NCI-H187 treated with DMSO at 0.1 percent for 48 hours (cell line): ENCODE measurements at places on chromosomes 5 and 9.

GRCh38 chr5:154652746-154653417, 102.3 kb upstream of the LARP1 start:
- DNase-seq: no peak

DNA sequence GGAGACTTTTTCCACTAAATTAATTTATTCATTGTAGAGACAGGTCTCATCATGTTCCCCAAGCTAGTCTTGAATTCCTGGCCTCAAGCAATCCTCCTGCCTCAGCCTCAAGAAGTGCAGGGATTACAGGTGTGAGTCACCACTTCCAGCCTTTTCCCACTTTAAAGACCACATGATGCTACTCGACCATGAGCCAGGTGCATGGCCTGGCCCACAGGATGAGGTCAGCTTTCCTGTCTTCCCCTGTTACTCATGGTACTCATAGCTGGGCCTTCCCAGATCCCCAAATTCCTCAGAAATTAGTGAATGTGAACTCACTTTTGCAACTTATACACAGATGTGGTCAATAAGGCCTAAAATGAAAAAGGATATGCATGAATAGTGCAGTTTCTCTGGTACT, 395.9 kb downstream of the SEMA5A start:
- DNase-seq: no peak

DNA sequence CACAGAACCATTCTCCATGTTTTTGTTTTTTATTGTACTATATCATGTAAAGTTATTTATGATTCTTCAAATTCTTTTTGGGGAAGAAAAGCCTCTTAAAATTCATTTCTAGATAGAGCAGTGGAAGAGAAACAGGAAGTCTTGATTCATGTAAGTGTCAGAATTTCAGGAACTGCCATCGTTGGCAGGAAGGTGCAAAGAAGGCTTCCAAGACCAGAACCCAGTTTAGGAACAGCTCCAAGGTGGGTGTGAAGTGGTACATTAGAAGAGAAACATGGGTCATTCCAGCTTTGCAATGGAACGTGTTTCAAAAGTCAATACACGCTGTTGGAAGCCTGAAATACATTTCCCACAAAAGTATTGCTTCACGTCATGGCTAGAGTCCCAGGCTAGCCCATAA, 14.8 kb downstream of the SAXO1 start:
- no peak for DNase-seq

DNA sequence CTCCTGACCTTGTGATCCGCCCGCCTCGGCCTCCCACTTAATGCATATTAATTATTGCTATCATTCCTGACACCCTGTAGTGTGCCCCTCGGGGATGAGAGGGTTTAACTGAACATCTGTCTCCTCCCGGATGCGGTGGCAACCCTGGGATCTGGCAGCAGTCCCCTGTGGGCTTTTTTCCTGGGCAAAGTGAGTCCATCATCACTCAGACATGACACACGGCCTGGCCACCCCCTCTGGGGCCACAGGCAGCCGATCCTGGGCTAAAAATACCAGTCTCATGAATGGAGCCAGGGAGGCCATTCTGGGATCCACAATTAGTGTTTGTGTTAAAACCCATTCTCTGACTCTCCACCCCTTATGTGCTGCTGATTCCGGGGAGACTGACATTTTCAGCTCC, 161.2 kb downstream of the RGS3 start:
- DNase-seq: no peak

DNA sequence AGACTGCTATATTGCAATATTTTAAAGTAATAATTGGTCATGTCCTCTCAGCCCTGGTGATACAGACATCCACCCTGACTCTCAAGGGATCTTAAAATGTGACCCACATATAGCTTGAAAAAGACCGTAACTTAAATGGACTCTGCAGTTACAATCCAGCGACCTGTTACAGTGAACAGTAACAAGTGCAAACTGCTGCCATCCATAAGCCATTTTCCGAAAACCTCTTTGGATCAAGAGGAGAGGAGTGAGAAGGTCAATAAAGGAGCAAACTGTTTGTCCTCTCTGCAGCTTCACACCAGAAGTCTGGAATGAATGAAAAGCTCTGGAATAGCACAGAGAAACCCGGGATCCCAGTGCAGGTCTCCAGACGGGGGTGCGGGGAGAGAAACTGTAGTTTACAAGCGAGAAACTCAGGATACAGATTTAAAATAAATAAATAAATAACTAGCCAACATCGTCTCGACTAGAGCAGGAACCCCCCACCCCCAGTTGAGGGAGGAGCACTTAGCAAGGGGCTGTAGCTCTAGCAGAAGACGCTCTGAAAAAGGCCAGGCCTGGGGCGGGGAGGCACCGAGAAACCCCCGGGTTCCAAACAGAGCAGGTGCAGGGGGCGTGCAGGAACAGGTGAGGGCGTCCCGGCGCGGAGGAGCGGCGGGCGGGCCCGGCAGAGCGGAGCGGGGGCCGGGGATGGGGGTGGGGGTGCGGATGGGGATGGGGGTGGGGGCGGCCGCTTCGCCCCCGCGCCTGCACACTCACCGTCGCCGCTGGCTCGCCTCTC, 572 bp downstream of the ZDHHC21 start:
- no peak for DNase-seq

DNA sequence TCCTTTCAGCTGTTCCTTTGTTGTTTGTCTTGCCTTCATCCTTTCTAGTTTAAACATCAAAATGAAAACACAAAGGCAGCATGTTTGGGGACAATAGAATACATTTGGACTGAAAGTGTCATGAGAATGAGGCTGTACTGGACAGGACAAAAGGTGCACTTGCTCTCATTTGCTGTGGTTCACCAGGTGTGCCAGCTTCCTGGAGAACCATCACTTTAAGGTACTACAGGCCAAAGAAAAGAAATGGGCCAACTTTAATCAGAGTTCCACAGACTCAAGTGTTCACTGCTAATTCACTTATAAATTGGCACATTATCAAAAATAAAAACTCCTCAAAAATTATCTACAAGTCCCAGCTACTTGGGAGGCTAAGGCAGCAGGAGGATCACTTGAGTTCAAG, 53.8 kb downstream of the ABHD17B start:
- DNase-seq: no peak

DNA sequence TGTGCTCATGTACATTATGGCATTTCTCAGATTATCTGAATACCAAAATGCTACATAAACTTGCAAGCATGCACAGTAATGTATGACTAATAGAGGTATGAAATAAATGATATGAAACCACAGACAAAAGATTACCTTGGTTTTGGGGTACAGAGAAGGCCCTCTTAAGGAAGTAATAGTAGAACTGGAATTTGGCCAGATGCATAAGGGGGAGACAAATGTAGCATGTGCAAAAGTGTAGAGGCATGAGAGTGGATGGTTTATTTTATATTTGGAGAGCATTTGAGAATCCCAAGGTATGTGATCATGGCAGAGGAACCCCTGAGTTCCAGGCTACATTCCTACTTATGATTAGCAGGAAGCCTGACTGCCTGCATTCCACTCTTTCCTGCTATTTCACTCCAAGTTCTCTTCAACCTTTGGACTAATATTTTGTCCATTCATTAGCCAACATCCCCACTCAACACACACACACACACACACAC, 74.2 kb downstream of the MAMDC2 start:
- DNase-seq: no peak

GRCh38 chr9:135879619-135880018, 27.7 kb downstream of the CAMSAP1 start:
- no peak for DNase-seq

GRCh38 chr5:96079075-96079474, 117.4 kb upstream of the ELL2 start:
- DNase-seq: no peak

- no peak for DNase-seq
Measured at GRCh38 chr5:121053055-121053985, 589.2 kb downstream of the PRR16 start.
